ENCODE measurements at places on chromosomes 13 and 19.

- no peak for DNase-seq
These were observed 5.9 kb downstream of the WIZ start for GRCh38 chr19:15443838-15444237.

GRCh38 chr19:32129141-32129540 is 216.3 kb upstream of the ZNF507 start:
- no peak for DNase-seq

GRCh38 chr19:2449019-2449418 is 7.7 kb downstream of the LMNB2 start:
- DNase-seq, result no peak

DNA sequence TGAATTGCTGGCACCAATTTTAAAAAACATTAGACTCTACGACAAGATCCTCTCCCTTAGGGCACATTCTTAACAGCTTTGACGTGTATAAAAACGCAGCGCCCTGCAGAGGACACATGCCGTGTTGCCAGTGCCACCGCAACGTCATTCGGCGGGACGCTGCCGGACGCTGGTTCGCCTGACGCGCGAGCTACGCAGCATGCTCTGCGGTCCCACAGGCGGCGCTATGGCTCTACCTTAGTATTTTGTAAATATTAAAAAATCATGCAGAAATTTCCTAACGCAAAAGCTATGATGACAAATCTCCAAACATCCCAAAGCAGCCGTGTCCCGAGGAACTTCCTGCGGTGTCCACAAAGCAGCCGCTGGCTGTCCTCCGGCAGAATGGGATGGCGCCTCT is 4.2 kb upstream of the ADPRHL1 start:
- DNase-seq, result no peak

GRCh38 chr13:60152114-60152513 is 11.6 kb downstream of the DIAPH3 start:
- DNase-seq, result no peak

DNA sequence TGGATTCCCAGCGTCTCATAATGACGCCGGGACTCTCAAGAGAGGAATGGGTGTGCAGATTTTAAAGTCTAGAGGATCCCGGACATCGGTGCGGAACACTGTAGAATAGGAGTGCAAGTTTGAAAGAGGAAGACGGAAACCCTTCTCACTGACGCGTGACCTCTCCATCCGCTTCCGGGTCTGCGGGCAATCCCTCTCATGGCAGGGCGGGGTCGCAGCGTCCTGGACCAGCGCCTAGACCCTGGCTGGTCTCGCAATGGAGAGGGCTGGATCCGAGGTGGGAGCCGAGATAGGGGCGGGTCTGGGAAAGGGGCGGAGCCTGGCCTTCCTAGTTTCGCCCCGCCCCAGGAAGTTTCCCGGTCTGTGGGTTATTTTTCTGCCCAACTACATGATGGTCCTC is 4.6 kb upstream of the ZNF845 start:
- no peak for DNase-seq

- DNase-seq, result no peak
These were observed 37.3 kb downstream of the CILP2 start for GRCh38 chr19:19575411-19575810.

- DNase-seq, result no peak
These were observed 21.3 kb downstream of the VRK3 start for GRCh38 chr19:50003810-50004419.

DNA sequence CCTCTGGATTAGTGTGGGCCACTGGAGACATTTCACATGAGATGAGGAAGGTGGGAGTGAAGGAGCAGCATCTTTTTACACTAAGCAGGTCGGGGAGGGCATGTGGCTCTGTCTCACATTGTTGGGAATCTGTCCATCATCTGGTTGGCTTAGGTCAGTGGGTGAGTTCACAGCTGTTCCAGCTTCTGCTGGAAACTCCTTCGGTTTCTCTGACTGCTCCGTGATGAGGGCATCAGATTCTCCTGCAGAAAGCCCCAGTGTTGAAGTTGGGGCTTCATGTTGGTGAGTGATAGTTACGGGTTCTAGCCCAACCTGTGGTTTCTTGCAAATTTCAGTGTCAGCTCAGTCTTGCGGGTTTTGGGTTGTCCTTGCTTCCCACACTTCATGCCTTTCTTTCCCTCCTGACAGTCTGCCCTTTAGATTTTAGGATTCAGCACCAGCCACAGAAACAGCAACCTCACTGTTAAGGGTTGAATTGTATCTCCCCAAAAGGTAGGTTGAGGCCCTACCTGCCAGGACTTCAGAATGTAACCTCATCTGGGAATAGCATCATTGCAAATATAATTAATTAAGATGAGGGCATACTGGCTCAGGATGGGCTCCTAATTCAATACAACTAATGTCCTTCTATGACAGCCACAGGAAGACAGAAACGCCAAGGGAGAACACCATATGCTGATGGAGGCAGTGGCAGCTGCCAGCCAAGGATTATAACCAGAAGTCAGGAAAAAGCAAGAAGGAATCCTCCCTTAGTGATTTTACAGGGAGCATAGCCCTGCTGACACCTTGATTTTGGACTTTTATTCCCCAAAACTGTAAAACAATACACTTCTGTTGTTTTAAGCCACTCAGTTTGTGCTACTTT is 7.6 kb upstream of the ALOX5AP start:
- no peak for DNase-seq

DNA sequence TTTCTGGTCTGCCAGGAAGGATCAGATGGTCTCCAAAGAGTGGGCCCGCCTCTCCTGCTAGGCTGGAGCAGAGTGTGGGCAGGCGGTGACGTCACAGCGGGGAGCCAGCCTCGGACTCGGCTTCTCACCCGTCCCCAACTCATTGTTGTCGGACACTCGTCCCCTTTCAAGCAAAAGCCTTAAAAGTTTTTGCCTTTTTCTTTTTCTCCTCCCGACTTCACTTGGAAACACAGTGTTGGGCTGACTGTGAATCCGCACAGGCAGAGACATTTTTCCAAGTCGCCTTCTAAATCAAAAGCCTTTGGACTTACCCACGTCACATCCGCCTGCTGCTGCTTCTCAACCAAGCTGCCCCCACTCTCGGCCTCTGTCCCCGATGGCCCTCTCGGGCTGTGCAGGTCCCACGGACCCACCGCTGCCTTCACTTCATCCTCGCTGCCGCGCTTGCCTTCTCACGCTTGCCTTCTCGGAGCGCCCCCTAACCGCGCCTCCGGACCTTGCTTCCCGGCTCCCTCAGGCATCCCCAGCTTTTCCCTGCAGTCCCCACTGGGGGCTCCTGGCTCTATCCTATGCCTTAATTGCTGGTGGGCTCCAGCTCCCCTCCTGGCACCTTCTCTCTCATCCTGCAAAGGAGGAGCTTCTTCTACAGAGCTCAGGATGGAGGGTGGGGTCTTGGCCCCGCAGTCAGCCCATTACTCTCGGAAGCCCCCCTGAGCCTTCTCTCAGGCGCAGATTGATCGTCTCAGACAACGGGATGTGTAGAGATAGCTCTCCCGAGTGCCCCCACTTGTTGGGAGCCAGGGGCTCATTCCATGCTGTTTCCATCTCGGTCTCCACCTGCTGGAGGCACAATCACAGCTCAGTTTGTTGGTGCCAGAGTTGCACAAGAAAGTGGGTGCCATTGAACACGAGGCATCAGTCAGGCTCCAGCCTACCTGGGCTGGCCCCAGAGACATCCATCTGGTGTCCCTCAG is 3.9 kb upstream of the ZNF135 start:
- DNase-seq, result no peak

DNA sequence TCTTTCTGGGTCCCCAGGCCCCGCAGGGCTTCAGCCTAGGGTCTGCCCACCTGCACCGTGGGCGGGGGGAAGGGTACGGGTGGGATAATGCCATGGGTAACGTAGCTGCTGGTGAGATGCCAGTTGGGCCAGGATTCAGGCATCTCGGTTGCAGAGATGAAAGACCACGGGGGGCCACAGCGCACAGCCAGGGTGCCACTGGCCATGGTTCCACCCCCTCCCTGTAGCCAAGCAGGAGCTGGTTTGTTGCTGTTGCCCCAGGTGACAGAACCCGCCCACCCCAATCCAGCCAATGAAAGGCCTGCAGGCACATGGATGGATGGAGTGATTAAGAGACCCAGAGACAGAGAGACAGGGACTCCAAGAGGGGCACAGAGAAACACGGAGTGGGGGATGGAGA is 1.0 kb upstream of the CGB7 start:
- no peak for DNase-seq

DNA sequence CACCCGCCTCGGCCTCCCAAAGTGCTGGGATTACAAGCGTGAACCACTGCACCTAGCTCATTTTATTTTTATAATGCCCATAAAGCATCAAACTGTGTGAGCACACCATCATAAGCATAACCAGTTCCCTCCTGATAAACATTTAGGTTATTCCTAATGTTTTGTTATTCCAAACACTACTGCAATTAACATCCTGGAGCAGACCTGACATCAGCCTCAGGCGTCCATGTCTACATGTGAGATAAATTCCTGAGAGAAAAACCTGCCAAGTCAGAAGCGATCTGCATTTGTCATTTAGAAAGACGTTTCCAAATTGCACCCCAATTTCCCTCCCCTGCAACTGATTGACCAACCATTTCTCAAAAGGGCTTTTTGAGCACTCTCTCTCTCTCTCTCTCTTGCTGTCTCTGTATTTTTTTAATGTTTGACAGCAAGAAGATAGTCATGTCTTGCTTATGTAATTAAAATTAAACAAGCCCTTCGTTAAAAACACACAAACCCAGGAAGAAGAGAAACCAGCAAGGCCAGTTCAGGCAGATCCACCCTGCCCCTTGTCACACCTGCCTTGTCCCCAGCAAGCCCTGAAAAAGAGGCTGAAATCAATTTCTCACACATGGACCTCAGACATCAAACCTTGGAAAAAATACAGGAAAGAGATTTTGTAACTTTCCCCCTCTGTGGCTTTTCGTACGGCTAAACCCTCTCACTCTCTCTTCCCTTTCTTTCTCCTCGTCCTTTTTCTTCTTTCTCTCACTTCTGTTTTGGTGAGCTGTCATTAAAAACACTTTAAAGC is 9.9 kb downstream of the LYPD3 start:
- DNase-seq, result no peak

DNA sequence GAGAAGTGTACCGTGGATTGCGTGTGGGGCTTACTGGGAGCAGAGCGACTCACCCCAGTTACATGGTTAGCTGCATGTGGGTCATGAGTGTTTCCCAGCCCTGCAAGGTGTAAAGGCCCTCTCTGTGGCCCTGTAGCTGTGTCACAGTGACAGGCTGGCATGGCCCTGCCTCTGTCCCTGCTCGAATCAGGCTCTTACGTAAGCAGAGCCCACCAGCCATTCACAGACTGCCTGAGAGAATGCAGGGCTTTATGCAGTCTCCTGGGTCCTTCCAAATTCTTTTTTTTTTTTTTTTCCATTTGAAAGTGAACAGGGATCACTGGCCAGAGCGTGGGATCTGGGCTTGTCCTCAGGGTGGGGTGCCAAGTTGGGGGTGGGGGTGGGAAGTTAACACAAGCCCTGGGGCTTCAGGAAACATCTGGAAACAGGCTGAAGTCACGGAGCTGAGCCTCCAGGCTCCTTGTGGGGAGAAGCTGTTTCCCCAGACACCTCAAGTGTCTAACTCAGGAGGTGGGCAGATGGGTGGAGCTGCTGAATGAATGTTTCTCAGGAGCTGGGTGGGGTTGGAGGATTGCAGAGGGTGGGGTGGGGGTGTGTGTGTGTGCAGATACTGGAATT is 13.4 kb downstream of the TECR start:
- no peak for DNase-seq

DNA sequence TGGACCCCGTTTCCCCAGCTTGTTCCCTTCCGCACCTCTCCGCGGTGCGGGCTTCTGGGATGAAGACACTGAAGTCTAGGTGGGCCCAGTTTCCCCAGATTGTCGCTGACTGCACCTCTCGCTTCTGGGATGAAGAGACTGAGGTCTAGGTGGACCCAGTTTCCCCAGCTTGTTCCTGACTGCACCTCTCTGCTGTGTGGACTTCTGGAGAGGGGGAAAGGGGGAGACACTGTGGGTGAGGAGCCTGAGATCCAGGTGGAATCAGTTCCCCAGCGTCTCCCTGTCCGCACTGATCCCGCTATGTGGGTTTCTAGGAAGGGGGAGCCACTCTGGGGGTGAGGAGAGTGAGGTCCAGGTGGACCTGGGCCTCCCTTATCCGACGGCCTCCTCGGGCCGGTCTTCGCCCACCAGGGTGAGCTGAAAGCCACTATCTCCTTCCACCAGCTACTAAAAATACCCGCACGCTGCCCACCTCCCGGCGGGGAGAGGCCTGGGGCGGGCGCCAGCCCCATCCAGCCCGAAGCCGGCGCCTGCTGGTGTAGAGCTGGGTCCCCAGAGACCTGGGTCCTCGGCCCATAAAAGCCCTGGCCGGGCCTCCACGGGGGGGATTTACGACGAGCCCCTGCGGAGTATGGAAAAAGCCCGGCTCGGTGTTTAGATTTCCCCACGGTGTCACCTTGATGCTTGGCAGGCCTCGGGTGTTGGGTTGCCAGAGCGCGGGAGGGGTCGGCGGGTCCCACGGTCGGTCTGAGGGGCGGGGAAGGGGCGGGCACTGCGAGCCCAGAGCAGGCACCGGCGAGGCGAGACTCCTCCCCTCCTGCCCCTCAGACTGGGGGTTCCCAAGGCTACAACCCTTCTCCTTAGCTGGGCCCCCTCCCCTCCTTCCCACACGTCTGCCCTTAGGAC is 10.6 kb downstream of the FUT6 start:
- peak; percentile 32 for DNase-seq

GRCh38 chr13:47457626-47458025 is 543.4 kb downstream of the SUCLA2 start:
- no peak for DNase-seq

- DNase-seq, result no peak
These were observed 539.6 kb upstream of the SLITRK5 start for GRCh38 chr13:87131611-87132010.

- no peak for DNase-seq
These were observed 1394.3 kb upstream of the SLC10A2 start for GRCh38 chr13:104460554-104460953.

- DNase-seq, result peak; percentile 5
These were observed at the start of gene ZNF154 for GRCh38 chr19:57708641-57709361. Gene ZNF154 (minus strand): TSS chr19:57709204. CDS start chr19:57708971, 233 bp downstream.

GRCh38 chr13:45119469-45119990 is 780 bp upstream of the GTF2F2 start:
- peak; percentile 17 for DNase-seq

- no peak for DNase-seq
These were observed 1022.5 kb downstream of the PCDH9 start for GRCh38 chr13:66207610-66208009.

- no peak for DNase-seq
These were observed at the start of the genes OR7A5 and OR7C1 for GRCh38 chr19:14835011-14835410. Gene OR7A5 (minus strand): TSS chr19:14835185. CDS start chr19:14828241, 6,944 bp downstream. Gene OR7C1 (minus strand): TSS chr19:14835185. CDS start chr19:14800136, 35,049 bp downstream.

DNA sequence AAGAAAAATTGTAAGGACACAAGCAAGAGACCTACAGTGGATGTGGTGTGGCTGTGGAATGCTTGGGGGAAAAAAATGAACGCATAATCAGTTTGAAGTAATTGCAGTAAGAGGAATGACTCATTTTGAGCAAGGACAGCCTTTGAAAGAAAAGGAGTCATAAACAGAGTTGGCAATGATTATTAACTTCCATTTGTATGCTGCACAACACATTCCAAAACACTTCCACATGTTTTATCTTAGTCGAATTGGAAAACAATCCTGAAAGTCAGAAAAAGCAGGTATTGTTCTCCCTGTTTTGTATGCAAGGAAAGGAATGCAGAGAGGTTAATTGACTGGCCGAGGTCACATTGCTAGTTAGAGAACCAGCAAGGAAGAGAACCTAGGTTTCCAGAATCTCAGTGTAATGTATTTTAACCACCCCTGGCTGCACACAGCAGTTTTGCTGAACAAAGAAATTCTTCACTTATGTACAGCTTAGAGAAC is 630.0 kb upstream of the MIR17HG start:
- DNase-seq, result no peak
